ENCODE measurements at places on chromosomes 3 and 15.

GRCh38 chr3:106063909-106064308, 195.1 kb upstream of the CBLB start:
- DNase-seq = no peak

- DNase-seq = no peak
Observed at GRCh38 chr3:72728958-72729467, 119.2 kb downstream of the SHQ1 start.

GRCh38 chr15:95494971-95495541, 835.4 kb upstream of the NR2F2 start:
- DNase-seq = peak; percentile 10

- no peak for DNase-seq
Observed at GRCh38 chr3:23452408-23452807, 249.3 kb downstream of the UBE2E2 start.

GRCh38 chr3:23094890-23095462, 108.2 kb upstream of the UBE2E2 start:
- peak; percentile 39 for DNase-seq

GRCh38 chr3:169455472-169455871, 208.0 kb downstream of the MECOM start:
- no peak for DNase-seq

DNA sequence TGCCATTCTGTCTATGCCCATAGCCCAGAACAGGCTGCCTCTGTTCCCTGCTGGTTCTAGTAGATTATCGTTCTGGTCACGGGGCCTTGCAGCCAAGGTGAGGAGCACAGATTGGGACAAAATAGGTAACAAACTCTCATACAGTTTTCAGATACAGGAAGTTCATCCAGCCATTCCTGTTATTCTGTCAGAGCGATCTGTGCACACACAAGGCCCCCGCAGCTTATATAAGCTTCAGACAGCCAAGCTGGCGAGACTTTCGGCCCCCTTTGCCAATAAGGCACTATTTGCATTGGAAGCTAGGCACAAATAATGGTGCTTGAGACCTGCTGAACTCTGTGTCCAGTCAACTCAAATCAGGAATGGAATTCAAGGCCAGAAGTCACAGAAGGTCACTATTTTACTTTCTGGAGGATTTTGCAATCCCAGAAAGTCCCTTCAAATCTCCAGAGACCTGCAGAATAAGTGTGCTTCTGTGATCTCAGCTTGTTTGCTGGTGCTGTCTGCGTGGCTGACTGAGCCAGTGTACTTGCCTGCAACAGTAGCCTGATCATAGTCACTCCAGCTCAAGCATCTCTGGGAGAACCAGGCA, 69.4 kb downstream of the BFSP2 start:
- DNase-seq = no peak

GRCh38 chr3:157447026-157447694, 10.5 kb downstream of the PTX3 start:
- peak; percentile 68 for DNase-seq

DNA sequence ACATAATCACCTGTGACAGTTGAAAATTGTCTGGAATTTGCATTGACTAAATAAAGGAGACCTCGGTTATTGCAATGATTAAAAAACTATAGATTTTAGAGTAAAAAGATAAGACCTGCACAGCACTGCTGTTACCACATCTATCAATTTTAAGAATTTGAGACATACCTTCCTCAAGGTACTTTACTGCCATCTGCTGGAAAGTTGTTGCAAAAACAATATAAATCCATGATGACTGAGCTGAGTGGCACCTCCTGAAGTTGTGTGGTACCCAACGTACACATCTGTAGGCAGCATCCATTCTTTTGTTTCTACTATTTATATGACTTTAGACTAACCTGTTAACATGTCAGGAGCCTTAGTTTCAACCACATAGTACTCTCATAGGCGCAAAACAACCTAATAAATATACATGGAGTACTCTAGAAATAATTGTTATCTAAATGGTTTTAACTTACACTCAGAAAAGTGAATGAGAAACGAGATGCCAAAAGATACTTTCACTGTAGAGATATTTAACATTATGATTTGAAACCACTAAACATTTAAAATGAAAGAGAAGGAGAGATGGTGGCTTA, 106.7 kb downstream of the GHSR start:
- peak; percentile 69 for DNase-seq

DNA sequence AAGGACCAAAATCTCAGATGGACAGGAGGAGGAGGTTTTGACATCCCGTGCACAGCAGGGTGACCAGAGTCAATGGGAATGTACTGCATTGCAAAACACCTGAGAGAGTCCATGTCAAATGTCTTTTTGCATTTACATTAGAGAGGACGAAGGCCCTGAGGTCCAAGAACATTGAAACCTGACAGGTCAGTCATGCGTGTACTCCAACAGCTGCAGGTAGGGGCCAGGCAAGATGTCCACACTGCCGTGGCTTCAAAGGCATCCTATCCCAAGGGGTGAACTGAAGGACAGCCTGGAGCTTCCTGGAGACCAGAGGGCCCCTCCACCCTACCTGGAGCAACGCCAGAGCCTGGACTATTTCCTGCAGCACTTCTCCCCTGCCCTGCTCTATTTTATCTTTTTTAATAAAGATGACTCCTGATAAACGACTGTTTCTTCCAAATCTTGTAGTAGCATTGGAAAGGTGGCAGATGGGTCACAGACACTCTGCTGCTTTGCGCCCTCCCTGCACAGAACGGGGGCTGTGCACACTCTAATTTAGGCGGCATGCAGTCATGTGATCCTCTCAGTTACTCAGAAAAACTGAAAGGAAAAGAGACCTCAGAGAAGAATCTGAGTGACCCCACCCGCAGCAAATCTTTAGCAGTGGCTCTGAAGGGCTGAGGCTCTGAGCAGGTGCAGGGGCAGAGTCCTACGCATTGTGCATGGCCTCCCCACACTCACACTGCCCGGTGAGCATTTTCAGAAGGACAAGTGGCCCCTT, 68.2 kb downstream of the HMCES start:
- peak; percentile 42 for DNase-seq

- DNase-seq = no peak
Observed at GRCh38 chr3:170982733-170983132, 43.8 kb downstream of the SLC2A2 start.

- DNase-seq = no peak
Observed at GRCh38 chr3:143637133-143637532, 211.1 kb downstream of the SLC9A9 start.

- DNase-seq = no peak
Observed at GRCh38 chr3:155078711-155079467, 1.2 kb upstream of the MME start.

- no peak for DNase-seq
Observed at GRCh38 chr15:90351479-90352106, 491 bp upstream of the ZNF774 start.

DNA sequence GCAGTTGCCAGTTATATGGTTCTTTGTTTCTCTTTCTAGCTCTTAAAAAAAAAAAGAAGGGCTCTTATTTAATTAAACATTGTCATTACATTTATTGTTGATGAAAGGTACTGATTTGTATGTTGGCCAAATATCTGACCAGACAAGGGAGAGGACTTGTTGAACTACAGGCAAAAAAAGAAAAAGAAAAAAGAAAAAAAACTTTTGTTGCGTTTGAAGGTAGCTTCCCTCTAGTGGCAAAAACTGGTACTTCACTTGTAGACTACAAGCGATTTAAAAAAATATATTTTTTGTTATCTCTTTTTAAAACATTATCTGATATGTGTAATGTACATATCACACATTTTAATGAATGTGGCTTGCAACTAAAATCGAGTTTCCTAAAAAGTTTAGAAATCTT, 280.6 kb downstream of the ROBO2 start:
- DNase-seq = peak; percentile 36

GRCh38 chr3:4264040-4264439, 39.1 kb upstream of the SETMAR start:
- DNase-seq = no peak

- DNase-seq = peak; percentile 42
Observed at GRCh38 chr15:63067976-63068743, 25.6 kb downstream of the TPM1 start.

DNA sequence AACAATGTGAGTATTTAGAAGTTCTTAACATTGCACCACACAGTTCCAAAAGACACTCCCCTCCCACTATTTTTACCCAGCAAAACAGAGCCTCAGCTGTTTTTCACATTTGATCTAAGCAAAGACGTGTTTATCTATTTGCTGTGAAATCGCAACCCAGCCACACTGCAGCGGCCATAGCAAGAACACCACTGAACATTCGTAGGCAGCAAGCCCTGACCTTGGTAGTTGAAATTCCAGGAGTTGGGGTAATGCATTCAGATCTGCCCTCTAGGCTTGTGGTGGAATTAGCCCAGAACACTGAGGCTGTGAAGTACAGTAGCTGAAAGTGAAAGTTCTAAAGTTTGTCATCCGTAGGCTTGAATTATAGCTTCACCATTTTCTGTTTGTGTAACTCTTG, 17.1 kb upstream of the SLC24A5 start:
- DNase-seq = no peak

GRCh38 chr15:95291898-95292472, 1038.5 kb upstream of the NR2F2 start:
- peak; percentile 57 for DNase-seq

- no peak for DNase-seq
Observed at GRCh38 chr15:71314956-71315537, 199.8 kb downstream of the THSD4 start.

DNA sequence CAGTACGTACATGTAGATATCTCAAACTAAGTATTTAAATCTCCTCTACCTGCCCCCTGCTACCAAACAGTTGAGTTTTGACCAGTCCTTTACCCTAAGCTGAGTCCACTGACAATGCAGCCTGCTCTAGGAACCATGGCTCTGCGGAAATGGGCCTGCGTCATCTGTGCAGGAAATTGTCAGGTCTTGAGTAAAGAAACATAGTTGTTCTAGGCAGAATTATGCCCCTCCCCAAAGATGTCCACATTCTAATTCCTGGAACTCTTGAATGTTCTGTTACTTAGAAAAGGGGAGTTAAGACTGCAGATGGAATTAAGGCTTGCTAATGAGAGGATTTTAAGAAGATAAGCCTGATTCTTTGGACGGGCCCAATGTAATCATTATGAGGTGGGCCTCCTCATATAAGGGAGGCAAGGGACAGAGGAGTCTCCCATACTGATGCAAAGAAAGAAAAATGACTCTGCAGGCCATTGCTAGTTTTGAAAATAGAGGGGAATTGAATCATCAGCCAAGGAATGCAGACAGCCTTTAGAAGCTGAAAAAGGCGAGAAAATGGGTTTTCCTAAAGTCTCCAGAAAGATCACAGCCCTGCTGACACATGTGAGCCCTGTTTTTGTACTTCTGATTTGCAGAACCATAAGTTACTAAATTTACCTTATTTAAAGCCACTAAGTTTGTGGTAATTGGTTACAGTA, 5.5 kb upstream of the VGLL3 start:
- DNase-seq = peak; percentile 75

GRCh38 chr3:191303596-191303995, 25.6 kb upstream of the CCDC50 start:
- DNase-seq = peak; percentile 9

GRCh38 chr15:66635817-66636216, 66.2 kb upstream of the SMAD6 start:
- no peak for DNase-seq

- DNase-seq = no peak
Observed at GRCh38 chr3:153343988-153344782, 182.2 kb downstream of the RAP2B start.
